ENCODE measurements at places on chromosomes 7 and 10.

GRCh38 chr10:27743012-27743876 is 2.4 kb downstream of the MKX start:
- no peak for DNase-seq

DNA sequence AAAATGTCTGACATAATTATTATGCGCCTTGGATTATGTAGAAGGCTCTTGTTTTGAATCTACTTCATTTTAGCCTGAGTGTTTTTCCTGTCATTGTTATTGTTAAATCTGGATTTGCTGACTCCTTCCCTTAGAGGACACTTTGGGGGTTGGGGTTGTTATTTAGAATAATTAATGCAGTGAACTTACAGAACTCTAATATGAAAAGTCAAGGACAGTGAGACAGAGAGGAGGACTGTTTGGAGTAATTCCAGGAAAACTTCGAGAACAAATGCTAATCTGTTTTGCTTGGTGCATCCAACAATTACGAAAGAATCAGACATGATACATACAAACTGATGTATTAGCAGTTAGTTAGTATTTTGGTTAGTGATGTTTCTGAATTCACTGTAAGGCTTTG is 146.1 kb downstream of the ABCA13 start:
- no peak for DNase-seq

DNA sequence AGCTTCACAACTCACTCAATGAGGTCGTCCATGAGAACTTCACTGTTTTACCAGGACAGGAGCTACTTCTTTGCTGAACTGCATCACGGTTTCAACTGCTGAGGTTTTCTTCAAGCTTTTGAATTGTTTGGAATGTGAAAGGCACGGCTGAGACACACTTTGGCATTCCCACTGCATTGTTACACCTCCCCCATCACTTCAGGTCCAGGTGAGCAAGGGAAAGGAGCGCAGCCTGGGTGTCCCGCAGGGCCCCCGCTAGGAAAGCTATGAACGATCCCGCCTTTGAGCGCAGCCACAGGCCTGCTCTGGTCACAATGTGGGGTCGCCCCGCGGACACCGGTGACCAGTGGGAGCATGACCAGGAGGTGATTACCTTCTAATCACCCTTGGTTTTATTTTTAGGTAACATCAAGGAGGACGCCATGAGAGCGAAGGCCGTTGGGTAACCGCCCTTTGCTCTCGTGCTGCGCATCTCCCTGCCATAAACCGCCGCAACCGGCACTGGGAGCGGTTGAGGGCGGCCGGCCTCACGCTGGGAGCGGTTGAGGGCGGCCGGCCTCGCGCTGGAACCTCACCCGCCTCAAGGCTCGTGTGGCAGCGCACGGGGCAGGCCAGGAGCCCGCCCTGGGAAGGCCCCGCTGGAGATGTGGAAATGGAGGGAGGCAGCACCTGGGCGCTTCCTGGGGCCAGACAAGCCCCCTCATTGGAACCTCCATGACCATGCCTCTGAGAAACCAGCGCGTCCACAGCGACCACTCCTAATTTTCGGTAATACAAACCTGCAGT is 50.9 kb upstream of the SGMS1 start:
- DNase-seq: no peak

GRCh38 chr10:128092454-128092853 is 33.8 kb downstream of the MKI67 start:
- no peak for DNase-seq

- DNase-seq: no peak
Observed at GRCh38 chr7:159108491-159108890, 36.2 kb downstream of the VIPR2 start.

DNA sequence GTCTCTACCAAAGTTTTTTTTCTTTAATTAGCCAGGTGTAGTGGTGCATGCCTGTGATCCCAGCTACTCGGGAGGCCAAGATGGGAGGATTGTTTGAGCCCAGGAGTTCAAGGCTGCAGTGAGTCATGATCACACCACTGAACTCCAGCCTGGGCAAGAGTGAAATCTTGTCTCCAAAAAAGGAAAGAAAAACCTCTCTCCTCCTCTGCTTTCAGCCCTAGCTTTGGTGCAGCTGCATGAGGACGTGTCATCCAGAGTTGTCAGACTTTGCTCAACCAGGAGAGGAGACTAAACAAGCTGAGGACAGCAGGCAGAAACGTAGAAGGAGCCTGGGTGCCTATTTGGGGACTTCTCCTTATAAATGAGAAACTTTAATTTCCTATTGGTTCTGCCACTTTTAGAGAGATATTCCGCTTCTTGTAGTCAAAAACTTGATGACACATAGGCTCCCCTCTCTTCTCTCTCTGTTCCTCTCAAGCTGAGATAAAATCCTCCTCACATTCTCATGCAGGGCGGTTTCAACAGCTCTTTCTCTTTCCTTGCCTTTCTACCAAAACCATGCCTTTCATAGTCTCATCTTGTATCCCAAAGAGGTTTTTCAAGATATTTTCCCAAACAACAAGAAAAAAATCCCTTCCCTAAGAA is 205.4 kb downstream of the ARHGAP12 start:
- no peak for DNase-seq

- DNase-seq: no peak
Observed at GRCh38 chr10:60777696-60778213, 523 bp upstream of the CDK1 start.

DNA sequence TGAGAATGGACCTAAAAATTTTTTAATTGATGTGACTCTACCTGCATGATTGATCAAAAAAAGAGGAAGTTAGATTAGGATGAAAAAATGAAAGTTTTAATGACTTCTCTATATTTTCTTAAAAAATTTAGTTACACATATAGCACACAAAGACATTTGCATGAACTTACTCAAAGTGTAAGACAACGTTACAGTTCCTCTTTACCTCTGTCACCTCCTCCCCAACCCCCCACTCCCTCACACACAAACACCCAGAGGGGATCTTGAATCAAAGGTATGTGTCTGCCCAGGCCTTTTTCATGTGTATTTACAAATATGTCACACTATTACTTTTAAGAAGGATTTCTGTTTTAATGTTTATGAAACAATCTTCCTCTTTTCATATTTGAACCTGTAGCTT is 20.6 kb upstream of the CDCA7L start:
- DNase-seq: no peak

DNA sequence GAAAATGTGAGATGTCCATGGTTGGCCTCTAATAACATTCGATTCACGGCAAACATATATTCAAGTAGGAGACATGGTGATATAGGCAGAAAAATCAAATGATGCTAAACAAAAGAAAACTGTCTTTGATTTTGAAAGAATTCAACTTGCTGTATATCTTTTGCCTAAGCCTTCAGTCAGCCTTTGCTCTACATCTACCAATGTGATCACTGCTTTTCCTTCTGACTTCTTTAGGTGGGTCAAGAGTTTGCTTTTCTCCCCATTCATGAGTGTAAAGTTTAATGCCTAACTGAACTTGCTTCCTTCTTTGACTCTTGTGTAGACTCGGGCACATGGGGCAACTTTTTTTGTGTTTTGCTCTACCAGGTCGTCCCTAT is 417 bp upstream of the HIF1AN start:
- DNase-seq: no peak

DNA sequence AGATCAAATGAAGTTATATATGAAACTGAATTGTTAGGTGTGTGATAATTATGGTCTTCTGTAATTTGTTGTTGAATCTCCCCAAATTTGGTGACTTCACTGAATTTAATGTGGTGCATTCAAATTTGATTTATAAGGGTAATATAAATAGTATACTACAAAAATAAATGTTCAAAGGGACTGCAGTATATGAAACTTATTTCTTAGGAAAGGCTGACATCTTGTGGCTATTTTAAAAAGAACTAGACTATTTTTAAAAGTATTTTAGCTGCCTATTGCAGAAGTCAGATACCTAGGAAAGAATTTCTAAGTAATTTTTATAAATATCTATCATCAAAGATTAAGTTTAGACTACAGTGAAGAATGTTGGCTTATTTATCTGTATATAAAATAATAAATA is 36.6 kb downstream of the ATRNL1 start:
- DNase-seq: no peak

- DNase-seq: no peak
Observed at GRCh38 chr10:17348011-17348500, 106.3 kb downstream of the ST8SIA6 start.

DNA sequence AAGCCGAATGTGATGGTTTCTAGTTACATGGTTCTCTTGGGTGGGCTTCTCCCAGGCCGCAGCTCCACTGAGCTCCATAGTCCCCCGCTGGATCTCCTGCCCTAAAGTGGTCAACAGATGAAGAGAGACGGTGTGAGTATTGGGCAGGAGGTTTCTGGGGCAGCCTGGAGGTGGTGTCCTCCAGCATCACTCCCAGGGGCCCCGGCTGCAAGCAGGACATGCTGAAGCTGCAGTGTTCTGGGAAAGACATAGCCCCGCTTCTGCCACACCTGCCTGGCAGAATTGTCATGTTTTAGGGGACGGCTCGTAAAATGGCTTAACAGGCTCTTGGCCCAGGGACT is 40.4 kb downstream of the CALML3 start:
- no peak for DNase-seq

DNA sequence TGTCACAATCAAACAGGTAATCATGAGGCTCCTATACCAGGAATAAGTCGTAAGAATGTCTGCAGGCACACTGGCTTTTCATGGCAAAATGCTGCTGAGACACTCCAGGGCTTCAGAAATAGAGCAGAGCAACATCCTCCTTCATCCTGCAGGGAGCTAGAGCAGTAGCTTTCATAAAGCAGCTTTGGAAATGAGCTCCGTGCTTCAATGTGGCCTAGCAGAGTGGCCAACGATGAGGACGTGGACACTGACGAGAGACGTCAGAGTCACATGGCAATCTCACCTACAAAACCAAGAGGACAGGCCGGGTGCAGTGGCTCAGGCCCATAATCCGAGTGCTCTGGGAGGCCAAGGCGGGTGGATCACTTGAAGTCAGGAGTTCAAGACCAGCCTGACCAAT is 9.8 kb downstream of the COBL start:
- DNase-seq: no peak

GRCh38 chr7:129824291-129825208 is 128.2 kb downstream of the UBE2H start:
- peak; percentile 16 for DNase-seq

GRCh38 chr7:129431911-129432643 is 2.2 kb upstream of the STRIP2 start:
- no peak for DNase-seq

GRCh38 chr10:76523246-76523645 is 1091.8 kb downstream of the LRMDA start:
- no peak for DNase-seq

DNA sequence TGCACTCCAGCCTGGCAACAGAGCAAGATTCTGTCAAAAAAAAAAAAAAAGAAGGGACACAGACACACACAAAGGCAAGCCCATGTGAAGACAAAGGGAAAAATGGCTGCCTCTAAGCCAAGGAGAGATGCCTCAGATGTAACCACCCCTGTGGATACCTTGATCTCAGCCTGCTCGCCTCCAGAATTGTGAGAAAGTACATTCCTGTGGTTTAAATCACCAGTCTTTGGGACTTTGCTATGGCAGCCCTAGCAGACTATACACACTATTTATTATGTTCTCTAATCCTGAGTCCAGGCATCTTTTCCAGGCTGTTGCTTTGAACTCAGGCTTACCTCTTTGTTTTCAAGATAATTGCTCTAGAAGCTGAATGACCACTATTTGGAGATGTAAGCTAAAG is 494.3 kb downstream of the GALNT17 start:
- no peak for DNase-seq

GRCh38 chr7:1459920-1460820 is 900 bp upstream of the MICALL2 start:
- no peak for DNase-seq

GRCh38 chr10:107747851-107748250 is 583.3 kb upstream of the SORCS1 start:
- DNase-seq: no peak

GRCh38 chr7:111871283-111871682 is 309.0 kb upstream of the IMMP2L start:
- no peak for DNase-seq

GRCh38 chr7:19397911-19398310 is 252.7 kb upstream of the FERD3L start:
- DNase-seq: no peak

GRCh38 chr10:116469437-116469836 is 41.8 kb downstream of the PNLIPRP3 start:
- no peak for DNase-seq

DNA sequence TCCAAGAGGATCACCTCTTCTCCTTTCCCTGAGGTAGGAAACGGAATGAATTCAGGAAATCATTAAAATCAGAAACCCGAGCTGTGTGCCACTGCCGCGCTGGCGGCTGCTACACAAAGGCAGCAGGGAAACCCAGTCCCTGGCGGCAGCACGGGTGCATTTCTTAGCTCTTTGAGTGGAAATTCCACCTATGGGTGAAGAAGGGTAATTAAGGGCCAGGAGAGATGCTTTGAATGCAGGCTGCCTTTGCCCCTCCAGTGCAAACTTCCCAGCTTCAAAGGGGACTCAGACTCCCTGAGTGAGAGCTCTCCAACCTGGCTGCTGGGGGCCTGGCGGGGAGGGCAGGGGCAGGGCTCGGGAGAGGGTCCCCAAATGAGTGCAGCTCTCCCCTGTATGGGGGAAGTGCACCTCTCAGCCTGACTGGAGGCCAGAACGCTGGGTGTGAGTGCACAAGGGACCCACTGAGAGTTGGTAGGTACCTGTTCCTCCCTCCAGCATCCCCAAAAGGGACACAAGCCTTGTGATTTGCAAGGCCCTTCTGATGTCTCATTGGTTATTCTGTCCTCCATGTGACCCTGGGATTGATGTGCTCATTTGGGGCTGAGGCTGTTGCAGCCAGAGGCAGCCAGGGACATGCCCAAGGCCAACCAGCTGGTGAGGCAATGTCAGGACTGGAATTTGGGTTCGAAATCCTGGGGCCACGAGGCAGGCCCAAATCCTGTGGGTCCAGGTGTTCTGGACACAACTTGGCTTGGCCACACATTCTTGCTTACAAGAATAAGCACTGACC is 16.3 kb upstream of the ZMIZ1 start:
- DNase-seq: no peak

DNA sequence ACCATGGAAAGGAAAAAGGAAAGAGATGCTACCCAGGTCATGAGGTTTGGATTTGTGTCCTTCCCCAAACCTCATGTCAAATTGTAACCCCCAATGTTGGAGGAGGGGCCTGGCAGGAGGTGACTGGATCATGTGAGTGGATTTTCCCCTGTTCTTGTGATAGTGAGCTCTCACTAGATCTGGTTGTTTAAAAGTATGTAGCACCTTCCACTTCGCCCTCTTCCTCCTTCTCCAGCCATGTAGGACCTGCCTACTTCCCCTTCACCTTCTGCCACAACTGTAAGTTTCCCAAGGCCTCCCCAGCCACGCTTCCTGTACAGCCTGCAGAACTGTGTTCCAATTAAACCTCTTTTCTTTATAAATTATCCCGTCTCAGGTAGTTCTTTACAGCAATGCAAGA is 113.9 kb downstream of the FAM107B start:
- DNase-seq: no peak

DNA sequence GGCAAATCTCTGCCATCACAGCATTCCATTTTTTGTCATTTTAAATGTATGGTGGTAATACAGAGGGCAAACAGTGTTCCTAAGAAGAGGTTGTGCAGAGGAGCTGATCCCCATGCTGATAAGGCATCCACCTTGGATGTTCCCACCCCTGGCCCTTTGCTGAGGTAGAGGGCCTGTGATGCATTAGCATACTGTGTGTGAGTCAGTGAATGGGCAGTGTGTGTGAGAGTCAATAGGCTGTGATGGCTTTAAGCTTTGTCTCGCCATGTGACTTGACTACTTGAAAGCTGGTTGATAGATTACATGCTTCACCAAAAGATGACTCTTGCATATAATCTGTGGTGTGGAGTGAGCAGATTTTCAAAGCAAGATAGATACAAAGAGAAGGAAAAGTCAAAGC is 81.3 kb downstream of the INSYN2A start:
- no peak for DNase-seq
